Stimulated activated CD8-positive, alpha-beta memory T cell treated with anti-CD3 and anti-CD28 coated beads, Interleukin-7, amount 100 ng/mL, for 48 hours (primary cell): ENCODE measurements at places on chromosomes 4 and X.

DNA sequence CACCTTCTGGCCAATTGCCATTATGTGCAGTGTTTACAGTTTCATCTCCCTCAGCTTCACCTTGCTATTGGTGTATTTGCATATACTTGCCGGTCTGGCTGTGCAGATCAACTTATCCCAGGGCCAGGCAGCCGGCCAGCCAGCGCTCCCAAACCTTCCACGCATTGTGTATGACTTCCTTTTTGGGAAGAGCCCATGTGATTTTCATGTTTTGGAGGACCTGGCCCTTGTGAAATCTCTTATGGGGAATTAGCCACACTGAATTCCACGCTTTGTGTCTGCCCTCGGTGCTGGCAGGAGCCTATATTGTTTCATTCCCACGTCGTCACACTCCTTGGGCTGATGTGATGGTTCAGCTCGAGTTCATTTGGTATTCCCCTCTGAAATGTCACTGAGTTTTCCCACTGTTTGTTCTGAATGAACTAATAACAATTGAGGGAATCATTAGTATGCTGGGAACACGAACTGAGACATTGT, 6.0 kb upstream of the PDLIM3 start:
- no peak for DNase-seq

DNA sequence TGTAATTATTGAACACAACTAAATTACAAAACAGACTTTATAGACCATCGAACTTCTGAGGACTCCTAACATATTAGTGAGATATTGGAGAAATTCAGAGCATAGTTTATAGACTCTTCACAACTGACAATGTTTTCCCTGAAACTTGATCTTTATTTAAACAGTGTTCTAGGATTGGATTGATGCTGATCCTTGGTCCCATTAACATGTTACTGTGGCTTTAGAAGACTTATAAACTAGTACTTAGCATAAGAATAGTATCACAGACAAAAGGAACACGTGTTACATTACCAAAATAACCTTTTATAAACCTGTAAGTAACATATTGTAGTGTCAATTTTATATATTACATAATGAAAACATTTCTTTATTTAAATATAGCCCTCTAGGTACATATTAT, 689.6 kb downstream of the CCSER1 start:
- no peak for DNase-seq

DNA sequence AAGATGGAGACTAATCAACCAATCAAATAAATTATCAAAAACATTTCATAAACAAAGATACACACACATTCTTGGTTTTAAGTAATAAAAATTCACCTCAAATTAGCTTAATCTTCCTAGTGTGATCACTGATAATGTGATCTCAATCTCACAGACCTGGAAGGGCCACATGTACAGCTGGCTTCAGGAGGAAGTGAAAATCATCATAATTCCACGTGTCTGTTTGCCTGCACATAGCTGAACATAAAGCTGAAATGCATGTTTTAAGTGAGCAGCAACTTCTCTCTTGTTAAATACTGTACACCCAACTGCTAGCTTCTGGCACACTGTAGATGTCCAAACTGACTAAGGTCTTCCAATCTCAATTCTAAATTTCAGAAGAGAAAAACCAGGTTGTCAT, 53.8 kb downstream of the ARHGAP6 start:
- DNase-seq: no peak

DNA sequence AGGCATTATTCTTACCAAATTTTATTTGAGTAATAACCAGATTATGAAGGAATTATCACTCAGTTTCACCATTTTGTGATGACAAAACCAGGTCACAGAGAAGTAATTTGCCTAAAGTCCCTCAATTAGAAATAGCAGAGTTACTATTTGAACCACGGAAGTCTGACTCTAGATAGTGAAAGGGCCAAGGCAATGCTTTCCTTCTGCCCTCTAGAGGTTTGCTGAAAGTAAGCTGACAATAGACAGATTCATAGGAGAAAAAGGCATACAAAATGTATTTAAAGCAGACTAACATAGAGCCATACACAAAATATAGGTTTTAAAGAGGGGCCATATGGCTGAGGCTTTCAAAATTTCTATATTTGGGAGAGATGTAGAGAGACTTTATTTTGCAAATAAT, 43.1 kb downstream of the CXXC4 start:
- no peak for DNase-seq

DNA sequence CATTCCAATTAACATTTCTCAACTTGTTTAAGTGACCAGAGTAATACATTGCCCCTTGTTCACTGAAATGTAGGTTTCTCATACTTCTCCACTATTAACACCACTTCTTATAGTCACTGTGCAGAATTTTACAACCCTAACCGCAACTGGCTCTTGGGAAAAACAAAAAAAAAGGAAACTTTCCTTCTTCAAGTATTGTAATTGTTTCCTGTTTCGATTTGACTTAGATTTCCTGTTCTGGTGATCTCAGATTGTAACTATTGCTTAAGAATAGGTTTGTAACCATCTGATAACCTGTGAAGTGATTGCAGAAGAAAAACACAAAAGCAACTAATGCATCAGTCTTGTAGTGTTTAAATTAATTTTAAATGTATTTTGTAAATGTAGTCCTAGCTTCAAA, 594.7 kb upstream of the GALNT7 start:
- DNase-seq: no peak

DNA sequence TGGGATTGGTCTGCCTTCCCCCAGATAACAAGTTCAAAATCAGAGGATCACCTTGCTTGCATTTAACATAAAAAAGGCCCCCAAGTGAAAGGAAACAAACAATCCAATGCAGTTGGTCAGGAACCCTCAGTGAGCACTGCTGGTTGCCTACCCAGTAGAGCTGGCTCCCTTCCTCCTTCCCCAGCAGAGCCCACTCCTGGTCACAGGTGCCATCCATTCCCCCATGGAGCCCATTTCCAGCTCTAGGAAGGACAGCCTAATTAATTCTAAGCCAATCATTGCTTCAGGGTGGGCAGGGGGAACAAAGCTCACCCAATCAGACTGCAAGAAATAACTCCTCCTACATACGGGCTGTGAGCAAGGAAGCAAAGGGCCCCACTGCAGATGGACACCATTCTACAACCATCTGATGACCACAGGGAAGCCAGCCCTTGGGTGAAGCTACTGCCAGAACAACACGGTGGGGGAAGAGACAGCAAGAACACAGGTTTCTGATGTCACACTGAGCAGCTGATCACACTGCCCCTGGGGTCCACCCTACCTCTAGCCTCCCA, 86.5 kb downstream of the SH3KBP1 start:
- no peak for DNase-seq

DNA sequence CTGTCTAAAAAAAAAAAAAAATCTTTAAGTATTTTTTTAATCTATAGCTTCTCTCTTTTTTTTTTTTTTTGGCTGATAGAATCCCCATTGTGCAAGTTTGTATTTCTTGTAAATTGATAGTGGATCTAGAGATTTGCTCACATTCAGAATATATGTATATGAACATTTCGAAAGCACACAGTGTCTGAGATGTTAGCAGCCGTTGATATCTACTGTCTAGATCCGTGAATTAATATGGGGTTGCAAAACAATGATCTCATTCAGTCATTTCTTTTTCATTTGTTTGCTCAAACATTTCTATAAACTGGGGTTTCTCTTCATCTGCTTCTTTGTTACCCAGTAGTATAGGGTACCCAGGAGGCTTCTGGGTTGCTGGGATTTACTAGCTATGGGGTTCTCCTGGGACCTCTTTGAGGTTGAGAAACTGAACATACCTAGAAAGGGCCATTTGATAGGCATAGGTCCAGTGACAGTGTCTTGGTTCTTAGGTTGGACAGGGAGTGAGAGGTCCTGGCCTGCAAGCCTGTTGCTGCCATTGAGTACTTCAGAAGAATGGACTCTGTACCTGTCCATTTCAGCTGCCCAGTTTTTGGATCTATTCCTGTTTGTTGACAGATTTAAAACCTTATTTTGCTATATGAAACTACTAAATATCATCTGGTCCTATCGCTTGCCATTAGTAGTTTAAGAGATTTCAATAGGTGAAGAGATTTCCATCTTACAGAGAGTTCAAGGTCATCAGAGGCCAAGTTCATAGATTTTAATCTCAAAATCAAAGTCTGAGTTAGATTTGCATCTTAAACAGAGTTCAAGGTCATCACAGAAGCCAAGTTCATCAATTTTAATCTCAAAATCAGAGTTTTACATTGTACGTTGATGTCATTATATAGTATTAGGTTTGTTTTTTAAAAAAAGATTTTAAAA, 50.8 kb downstream of the WWC2 start:
- no peak for DNase-seq

GRCh38 chrX:134013092-134013497, 27.7 kb upstream of the GPC3 start:
- no peak for DNase-seq

DNA sequence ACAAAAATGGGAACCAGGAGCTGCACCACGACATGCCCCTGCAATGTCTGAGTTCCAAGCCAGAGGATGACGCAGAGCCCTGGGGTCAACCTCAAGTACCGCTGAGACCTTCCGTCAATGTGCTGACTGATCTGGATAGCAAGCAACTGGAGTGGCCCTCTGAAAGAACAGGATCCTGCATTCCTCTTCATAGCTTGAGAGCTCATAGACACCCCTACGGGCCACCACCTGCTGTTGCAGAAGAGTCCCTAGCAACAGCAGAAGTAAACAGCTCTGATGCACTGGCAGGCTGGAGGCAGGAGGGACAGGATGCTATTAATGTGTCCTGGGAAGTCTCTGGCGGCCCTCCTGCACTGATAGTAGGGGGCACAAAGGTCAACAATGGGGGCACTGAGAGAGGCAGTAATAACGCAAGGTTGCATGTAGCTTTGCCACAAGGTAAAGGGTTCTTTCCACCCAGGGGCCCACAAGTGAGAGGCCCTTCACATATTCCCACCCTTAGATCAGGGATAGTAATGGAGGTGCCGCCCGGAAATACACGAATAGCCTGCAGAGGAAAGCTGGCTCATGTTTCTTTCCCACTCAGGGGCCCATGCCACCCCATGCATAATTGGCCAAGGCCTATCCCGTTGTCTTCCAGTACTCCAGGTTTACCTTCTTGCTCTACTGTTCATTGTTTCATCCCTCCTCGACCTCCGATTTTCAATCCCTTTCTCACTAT, 1.3 kb downstream of the PRR32 start:
- no peak for DNase-seq

GRCh38 chr4:86338989-86339388, 20.9 kb downstream of the MAPK10 start:
- no peak for DNase-seq

GRCh38 chr4:3294401-3295241, 1.8 kb downstream of the RGS12 start:
- no peak for DNase-seq

DNA sequence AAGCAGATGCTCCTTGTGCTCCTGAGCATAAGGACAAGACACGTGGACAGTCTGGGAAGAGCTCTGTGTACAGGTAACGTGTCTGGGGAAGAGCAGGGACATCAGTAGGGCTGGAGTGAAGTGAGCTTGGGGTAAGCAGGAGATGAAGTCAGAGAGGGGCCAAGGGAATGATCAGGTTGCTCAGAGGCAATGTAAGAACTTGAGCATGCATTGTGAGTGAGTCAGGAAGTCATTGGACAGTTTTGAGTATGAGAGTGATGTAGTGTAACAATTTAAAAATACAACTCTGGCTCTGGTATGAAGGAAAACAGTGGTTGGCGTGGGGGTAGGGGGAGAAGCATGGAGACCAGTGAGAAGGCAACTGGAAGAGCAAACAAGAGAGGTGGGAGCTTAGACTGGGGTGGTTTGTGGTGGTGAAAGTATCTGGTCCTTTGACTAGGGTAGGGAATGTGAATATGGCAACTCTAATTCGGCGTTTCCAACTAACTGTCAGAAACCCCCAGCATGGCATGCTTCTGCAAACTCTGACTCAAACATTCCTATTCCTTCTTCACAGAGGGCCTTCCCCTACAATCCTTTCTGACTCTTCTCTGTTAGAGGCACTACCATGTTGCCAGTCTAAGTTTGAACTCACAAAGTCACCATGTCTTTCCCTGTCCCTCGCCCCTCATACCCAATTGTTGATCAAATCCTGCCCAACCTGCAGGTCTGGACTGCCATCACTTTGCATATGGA, 57.2 kb downstream of the STBD1 start:
- DNase-seq: no peak
